ENCODE measurements at places on chromosomes 6 and 20.

DNA sequence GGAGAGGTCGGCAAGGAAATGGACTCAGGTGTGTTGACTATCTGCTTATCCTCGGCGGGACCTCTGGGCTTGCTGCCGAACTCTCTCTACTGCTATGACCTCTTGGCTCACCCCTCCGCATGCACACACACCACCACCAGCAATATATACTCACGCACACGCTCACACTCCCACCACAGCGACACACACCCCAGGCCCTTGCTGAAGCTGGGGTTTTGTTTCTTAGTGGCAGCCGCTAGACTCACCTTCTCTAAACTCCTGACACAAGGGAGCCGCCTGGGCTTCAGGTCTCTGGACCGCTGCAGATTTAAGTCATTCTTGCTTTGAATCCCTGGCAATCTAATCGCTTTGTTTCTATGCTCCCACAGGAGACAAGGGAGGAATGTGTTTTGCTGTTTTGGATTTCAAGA, 59.4 kb upstream of the BACH2 start:
- DNase-seq, result no peak

- DNase-seq, result no peak
These were observed 308.2 kb upstream of the SGK1 start for GRCh38 chr6:134626086-134626485.

DNA sequence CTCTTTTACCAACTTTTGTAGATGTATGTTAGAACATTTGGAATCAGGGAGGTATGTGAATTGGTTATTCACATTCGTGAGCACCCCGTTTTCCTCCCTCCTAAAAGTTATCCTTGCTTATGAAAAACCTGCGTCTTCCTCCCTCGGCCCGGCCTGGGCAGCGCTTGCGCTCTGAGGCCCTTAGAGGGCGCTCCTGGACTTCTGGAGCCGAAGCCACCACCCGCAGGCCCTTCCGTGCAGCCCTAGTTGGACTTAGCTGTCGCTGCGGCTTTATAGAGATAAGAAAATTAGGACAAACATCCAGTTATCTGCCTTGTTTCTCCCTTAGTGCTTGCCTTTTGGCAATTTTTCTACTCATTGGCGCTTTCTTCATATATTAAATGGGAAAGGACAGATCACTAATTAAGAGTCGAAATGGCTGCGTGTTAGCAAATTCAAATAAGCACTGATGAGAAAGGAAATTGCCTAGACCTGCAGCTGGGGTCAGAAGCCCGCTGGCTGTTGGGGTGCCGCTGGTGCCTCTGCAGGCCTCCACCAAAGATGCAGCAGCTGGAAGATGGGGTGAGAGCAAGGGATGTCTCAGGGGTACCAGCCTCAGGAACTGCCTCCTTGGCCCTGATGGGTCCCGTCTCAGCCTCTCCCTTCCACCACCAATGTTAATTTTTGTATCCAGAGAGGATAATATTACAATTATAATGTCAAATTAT, 5.2 kb downstream of the FNDC1 start:
- DNase-seq, result peak; percentile 75

- peak; percentile 87 for DNase-seq
These were observed 68.5 kb downstream of the MRPL14 start for GRCh38 chr6:44058617-44059358.

DNA sequence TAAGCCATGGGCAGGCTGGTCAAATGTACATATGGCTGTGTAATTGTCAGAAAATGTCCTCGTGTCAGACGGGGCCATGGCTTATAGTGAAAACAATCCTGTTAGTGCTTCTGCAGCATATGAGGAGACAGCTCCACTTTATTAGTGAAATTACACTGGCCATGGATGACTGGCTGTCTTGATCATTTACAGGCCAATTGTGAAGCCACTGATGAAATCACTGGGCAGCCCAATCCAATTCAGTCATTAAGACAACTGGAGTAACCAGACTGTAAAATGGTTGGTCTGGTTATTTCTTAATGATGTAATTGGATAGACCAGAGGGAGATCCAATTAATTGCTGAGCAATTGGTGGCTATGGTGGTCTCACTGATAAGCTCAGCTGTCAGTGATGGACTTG, 749.5 kb downstream of the KIF16B start:
- DNase-seq, result no peak

DNA sequence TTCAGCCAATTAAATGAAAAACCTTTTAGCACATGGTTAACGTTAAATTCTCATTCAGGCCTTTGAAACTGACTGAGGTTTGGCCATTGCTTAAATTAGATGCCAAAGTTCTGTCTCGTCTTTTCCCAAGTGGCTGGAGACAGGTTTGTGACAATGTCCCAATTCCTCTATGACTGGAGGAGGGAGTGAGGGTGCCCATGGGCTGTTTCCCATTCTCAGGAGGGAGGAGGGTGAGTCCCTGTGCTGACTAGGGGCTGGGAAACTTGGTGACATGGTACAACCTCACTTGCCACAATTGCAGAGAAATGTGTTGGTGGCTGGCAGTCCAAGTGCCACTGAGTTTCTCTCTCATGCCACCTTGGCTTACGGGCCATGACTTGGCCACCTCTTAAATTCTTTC, 63.9 kb upstream of the ENPP5 start:
- no peak for DNase-seq
